Suppressor macrophage treated with lipopolysaccharide for 1 hour (primary cell): ENCODE measurements at places on chromosomes 7 and 10.
A peak's percentile ranks its signal among the peaks of the same experiment; 100 is the strongest.

- peak; percentile 81 for DNase-seq
These were observed 401 bp downstream of the LRRC27 start for GRCh38 chr10:132332433-132332754.

DNA sequence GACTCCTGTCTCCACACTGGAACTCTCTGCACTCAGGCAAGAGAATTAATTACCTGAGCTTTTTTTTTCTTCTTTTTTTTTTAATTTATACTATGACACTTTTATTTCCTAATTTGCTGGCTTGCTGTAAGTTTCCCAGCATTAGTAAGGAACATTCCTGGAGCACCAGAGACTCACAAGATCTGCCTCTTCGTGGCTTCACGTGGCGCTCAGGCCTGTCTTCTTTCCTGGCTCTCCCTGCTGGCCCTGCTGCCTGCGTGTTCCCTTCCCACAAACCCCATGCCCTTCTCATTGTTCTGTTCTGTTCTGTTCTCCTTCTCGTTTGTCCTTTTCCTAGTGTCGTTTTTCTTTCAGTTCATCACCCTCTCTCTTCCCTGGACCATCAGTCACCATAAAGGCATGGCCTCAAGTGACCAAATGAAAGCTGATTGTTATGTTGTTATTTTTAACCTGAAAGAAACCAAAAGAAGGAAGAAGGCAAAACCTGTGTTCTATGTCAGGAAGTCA lies 591.6 kb upstream of the PFKP start:
- DNase-seq, result no peak

DNA sequence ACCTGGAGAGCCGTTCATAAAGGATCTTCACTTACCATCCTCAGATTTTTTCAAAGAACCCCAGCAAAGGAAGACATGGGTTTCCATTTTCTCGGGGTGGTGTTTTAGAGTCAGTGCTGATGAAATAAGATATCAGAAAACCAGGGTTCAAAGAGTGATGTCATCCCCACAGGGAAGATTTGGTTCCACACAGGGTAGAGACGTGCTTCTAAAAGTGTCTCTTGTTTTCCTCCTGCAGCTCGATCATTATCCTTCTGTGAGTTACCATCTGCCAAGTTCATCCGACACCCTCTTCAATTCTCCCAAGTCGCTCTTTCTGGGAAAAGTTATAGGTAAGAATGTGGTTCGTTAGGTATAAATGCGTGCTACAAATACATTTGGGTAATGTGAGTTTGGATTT lies 323.8 kb upstream of the C7orf33 start:
- no peak for DNase-seq

DNA sequence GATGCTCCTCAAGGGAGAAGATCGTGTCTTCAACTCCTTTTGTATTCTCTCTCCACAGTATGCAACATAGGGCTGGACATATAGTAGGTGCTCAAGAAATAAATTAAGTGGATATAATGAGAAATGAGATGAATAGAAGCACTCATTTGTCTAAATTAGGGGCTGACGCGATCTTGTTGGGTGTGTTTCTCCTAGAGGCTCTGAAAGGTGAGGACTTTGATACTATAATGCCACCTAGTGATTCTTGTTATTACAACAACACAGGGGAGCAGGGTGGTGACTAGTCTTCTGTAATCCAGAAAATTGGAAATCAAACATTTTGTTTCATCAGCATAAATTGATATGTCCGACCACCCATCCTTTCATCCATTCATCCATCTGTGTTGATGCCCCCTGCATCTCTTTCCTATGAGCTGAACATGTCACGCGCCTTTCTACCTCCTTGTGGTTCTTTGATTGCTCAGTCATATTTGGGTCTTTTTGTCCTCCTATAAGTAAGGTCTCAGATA lies 3.5 kb upstream of the CFAP58 start:
- DNase-seq, result peak; percentile 62

- no peak for DNase-seq
These were observed 7.7 kb downstream of the ZNF33B start for GRCh38 chr10:42630537-42631134.

DNA sequence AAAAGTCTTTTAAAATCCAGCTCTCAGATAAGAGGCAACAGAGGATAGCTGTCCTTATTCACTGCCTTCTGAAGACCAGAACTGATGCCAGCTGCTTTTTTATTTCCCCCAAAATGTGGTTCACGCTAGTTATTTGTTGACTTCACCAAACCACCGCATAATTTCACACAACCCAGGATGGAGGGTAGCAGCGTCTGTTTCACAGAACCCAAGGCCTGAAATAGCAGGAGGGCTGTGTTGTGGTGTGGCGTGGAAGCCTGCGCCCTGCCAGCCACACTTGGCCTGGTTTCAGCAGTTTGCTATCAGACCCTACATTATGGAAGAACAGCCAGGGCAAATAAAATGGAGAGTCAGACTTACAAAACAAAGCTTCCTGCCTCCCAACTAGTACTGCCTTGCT lies 155.4 kb downstream of the DYNC1I1 start:
- DNase-seq, result no peak

DNA sequence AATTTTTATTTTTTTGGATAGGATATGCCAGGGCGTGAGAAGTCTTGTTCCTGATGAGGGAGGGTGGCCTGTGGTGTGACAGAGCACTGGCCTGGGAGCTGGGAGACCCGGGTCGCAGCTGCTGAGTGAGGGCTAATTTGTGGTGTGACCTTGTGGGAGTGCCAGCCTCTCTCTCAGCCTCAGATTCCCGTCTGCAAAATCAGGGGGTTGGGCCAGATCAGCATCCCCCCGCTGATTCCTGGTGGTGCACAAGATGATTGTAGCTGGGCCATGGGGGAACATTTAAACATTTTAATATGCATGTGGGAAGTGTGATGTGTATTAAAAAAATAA lies 14.9 kb downstream of the TSPAN15 start:
- no peak for DNase-seq

DNA sequence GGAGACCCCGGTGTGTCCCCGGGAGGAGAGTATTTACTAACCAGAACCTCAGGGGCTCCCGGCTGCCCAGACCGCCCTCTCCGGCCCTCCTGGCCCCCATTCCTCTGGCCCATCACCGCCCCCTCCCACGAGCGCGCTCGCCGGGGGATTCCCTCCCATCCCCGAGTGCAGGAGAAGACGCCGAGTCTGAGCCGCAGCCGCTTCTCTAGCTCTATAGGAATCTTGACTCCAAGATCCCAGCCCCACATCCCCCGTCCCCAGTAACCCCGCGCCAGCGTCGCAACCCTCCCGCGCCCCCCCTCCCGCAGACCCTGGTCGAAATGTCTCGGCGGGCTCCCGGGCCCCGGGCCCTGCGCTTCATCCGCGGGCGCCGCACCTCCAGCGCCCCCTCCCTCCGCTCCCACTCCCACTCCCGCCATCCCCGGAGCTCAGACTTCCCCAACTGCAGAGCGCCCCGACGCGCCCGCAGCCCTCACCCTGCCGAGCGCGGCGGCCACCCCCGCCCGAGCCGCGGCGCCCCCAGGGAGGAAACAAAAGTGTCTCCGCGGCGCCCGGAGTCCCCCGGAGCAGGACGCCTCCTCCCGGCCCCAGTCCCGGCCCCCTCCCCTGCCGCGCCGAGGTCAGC lies 541 bp downstream of the ELMO1 start:
- DNase-seq, result peak; percentile 37

GRCh38 chr7:46600340-46600739 lies 679.3 kb upstream of the IGFBP3 start:
- no peak for DNase-seq

- DNase-seq, result peak; percentile 40
These were observed 21.1 kb downstream of the PLAU start for GRCh38 chr10:73931767-73932619.

GRCh38 chr10:49384268-49384953 lies 11.5 kb downstream of the DRGX start:
- DNase-seq, result no peak

DNA sequence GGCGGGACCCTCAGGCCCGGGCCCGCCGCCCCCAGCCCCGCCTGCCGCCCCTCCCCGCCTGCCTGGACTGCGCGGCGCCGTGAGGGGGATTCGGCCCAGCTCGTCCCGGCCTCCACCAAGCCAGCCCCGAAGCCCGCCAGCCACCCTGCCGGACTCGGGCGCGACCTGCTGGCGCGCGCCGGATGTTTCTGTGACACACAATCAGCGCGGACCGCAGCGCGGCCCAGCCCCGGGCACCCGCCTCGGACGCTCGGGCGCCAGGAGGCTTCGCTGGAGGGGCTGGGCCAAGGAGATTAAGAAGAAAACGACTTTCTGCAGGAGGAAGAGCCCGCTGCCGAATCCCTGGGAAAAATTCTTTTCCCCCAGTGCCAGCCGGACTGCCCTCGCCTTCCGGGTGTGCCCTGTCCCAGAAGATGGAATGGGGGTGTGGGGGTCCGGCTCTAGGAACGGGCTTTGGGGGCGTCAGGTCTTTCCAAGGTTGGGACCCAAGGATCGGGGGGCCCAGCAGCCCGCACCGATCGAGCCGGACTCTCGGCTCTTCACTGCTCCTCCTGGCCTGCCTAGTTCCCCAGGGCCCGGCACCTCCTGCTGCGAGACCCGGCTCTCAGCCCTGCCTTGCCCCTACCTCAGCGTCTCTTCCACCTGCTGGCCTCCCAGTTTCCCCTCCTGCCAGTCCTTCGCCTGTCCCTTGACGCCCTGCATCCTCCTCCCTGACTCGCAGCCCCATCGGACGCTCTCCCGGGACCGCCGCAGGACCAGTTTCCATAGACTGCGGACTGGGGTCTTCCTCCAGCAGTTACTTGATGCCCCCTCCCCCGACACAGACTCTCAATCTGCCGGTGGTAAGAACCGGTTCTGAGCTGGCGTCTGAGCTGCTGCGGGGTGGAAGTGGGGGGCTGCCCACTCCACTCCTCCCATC lies 82.7 kb downstream of the PAX2 start:
- peak; percentile 59 for DNase-seq

DNA sequence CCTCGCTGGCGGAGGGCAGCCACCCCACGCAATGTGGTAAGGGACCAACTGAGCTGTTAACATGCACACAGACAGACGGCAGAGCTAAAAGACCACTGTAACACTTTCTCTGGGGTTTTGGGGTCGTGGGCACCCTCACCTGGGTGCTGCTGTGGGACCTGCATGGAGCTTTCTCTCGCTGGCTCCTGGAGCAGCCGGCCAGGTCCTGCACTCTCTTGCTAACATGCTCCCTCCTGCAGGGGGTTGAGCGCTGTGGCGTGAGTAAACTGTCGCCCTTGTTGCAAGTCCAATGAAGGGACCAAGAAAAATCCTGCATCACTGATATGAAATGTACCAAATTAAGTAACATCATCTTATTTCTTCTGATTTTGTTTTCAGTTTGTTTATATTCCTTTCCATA lies 92.0 kb downstream of the ADK start:
- no peak for DNase-seq

- DNase-seq, result no peak
These were observed 17.3 kb downstream of the ACTR1A start for GRCh38 chr10:102485093-102485784.

GRCh38 chr10:124916585-124917427 lies 25.1 kb upstream of the ZRANB1 start:
- peak; percentile 100 for DNase-seq

DNA sequence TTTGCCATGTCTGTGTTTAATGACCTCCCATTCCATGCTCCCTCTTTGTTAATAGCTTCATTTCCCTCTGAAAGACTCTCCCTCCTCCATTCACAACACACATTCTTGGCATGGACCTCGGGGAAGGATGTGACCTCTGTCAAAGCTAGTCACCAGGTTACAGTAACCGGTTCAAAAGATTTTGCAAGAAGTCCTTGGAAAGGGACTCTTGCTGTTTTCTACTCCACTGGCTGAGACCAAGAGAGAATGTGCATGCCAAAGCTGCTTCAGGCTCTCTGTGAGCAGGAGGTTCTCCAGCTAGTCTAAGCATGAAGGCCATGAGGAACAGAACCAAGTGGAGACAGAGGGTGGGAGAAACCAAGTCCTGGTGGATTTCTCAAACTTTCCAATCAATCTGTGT lies 732.6 kb downstream of the CCSER2 start:
- no peak for DNase-seq

DNA sequence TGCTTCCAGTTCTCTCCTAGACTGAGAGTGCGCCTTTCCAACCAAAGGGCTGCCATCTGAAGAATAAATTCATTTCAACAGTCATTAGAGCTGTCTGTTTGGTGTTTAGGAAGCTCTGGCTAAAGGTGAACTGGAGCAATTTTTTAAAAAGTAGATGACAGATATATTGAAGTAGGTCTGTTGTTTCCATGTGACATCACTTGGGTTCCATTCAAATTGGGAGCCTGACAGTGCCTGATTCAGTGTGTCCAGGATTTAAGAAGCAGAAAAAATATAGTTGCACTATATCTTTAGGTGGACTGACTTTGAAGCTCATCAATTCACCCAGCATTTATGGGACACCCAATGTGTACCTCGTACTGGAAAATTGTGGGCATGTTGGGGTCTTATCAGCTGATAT lies 367.7 kb downstream of the BBS9 start:
- DNase-seq, result no peak

DNA sequence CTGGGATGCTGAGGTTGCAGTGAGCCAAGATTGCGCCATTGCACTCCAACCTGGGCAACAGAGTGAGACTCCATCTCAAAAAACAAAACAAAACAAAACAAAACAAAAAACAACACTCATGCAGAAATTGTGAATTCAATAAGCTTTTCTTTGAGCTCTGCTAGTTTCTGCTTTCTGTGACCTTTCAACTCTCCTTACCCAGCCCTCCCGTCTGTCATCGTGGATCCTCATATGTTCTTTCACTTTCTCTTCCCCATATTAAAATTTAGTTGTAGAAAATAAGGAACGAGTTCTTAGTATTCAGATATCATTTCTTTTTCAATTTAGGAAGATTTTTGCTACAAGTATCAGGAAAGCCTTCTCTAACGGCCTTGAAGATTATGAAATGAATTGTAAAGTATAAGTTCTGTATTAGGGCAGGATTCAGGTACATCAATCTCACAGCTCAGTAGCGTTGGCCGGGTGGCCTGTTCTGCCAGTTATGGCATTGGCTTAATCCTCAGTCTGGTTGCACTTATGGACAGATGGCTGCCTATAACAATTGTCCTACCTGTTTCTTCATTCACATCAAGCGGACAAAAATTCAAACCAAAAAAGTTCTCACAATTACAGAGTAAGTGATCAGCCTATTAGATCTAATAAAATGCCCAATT lies 1167.0 kb downstream of the SORCS3 start:
- peak; percentile 20 for DNase-seq

GRCh38 chr10:21749788-21750187 lies 215.8 kb downstream of the MLLT10 start:
- no peak for DNase-seq

DNA sequence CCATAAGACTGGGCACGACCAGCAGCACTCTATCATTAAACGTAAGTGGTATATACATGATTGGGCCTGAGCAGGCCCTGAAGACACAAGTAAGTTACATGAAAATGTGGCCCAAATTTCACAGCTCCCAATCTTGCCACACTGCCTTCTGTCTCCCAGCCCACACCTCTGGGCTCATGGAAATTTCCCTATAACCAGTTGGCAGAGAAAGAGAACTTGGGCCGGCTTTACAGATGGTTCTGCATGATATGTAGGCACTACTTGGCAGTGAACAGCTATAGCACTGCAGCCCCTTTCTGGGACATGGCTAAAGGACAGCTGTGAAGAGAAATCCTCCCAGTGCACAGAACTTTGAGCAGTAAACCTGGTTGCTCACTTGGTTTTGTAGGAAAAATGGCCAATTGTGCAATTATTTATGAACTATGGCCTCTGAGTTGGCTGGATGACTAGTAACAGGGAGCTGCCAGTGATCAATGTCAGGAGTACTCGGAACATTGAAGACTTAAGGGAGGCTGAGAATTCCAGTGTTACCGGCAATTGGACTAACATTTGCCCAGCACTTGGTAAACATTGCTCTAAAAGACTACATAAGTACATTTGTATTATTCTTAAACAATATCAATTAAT lies 1006.6 kb upstream of the LRRN3 start:
- no peak for DNase-seq
